ENCODE measurements at places on chromosomes 12 and 14.

GRCh38 chr14:94907626-94908261, 137.8 kb upstream of the GSC start:
- DNase-seq = no peak

- DNase-seq = no peak
Measured at GRCh38 chr12:107026806-107027635, 40.1 kb upstream of the MTERF2 start.

DNA sequence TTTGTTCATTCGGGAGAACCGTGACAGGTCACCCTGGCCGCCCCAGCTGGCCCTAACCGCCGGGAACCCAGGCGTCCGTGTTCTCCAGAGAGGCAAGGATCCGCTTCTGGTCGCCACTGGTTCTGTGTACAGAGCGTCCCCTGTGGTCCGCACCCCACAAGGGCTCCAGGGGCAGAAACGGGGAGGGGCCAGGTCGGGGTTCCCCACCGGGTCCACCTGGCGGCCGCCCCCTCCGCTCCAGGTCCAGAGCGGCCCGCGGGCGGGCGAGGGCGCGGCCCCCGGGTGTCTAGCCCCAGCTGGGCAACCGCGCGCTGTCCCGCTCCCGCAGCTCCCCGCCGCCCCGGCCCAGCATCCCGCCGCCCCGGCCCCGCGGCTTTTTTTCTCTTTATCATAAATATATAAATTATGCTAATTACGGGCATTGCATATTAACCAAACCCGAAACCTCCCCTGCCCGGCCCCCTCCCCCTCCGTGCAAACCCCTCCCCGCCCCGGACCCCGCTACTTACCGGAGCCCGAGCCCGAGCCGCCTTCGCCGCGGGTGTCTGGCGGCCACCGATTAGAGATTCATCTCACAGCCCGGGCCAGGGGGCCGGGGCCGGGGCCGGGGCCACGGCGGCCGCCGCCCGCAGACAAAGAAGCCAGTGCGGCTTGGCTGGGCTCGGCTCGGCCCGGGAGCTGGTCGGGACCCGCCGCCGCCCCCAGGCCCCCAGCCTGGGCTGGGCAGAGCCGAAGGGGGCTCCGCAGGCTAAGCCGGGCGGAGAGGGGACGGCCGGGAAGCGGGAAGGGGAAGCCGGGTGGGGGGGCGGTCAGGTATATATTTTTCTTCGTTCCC, 512 bp downstream of the POU6F1 start:
- DNase-seq = no peak

- DNase-seq = no peak
Measured at GRCh38 chr14:82411298-82411697, 877.6 kb upstream of the SEL1L start.

GRCh38 chr12:93729934-93730333, 52.8 kb downstream of the CRADD start:
- no peak for DNase-seq

DNA sequence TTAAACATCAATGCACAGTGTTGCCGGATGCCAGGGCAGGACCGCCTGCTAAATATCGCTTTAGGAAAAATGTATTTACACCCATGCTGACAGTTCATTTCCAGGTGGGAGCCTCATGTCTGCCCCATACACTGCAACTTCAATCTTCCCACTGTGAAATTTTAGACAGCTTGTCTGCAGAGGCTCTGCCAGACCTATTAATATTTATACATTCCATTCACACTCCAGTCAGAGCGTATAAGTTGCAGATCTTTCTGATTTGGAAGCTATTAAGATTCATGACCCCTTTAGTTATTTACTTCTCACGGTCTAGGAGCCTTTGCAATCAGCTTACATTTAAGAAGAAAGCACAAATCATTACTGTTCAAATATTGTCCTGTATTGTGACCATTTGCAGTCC, 357.4 kb downstream of the ATP23 start:
- DNase-seq = no peak

DNA sequence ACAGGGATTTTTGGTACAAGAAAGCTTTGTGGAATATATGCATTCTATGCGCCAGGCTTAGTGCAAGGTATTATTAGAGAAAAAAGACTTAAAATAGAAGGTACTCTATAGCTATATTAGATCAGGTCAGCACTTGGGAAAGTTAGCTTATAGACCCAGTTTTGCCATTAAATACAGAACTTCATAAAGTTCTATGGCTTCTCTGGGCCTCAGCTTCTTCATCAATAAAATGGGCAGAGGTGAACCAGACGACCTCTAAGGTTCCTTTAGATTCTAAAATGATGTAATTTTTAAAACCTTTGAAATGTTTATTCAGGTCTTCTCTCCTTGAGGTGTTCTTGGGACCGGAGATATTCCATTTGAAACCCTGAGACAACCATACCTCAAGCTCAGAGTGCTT, 7.1 kb downstream of the CNPY2 start:
- no peak for DNase-seq

GRCh38 chr12:102917026-102917787, at the start of gene PAH:
PAH (minus strand) TSS chr12:102917244; CDS start chr12:102917130, 114 bp downstream.
- DNase-seq = peak; percentile 91

GRCh38 chr14:71591929-71592328, 340.3 kb upstream of the RGS6 start:
- no peak for DNase-seq

Measured in HepG2 (cell line).